ENCODE measurements at places on chromosomes 7 and 10.

DNA sequence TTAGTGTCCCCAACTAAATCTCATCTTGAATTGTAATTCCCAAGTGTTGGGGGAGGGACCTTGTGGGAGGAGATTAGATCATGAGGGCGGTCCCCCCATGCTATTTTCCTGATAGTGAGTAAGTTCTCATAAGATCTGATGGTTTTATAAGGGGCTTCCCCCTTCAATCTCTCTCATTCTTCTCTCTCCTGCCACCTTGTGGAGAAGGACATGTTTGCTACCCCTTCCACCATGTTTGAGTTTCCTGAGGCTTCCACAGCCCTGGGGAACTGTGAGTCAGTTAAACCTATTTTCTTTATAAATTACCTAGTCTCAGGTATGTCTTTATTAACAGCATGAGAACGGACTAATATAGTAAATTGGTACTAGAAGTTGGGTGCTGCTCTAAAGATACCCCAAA is 365.6 kb downstream of the ANKRD7 start:
- DNase-seq: no peak

GRCh38 chr10:43706166-43706565 is 57.5 kb upstream of the ZNF32 start:
- DNase-seq: no peak

DNA sequence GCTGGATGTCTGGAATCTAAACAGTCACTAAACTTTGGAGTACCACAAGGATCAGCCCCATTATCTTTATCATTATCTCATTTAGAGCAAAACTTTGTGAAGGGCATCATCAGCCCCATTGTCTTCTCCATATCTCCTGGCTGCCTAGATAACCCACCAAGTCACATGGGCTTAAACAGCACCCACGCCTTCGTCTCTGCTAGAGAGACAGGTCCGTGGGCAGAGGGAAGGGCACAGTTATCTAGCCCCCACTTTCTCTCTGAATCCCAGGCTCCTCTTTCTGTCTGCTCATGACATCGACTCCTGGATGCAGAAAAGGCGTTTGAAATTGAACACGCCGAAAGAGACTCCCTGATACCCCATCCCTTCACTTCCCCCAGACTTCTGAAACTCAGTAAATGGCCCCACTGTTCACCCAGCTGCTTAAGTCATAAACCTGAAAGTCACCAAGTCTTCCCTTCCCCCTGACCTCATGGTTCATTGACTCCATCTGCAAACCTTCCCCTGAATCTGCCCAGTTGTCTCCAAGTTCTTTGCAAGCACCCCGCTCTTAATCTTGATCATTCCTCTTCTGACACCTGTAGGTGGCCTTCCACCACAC is 20.9 kb upstream of the PARD3 start:
- no peak for DNase-seq

- DNase-seq: peak; percentile 20
Measured at GRCh38 chr10:125538947-125539731, 143.8 kb downstream of the TEX36 start.

DNA sequence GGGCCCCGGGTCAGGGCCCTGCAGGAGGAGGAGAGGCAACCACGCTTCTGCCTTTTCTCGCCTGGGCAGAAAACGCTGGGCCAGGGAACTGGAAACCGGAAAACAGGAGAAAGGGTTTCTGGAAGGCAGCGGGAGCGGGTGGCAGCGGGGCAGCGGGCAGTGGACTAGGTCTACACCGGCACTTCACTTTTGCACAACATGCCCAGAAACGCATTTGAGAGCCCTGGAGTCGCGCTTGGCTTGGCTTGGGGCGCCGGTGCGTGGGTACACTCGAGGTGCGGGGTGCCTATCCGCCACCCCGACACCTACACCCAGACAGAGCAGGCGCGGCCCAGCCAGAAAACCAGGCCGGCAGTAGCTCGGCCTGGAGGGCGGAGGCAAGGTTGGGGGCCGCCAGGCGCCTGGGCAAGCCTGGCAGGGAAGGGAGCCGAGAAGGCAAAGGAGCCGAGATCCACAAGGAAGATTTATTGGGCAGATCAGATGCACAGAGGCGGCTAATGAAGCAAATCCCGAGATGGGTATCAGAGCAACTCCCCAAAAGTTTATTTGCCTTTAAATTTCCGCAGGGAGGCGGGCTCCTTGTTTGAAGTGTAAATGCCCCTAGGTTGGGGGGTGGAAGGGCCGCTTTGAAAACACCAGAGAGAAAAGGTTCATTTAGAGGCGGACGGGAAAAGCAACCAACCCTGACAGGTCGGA is 3.2 kb upstream of the PAX2 start:
- no peak for DNase-seq

GRCh38 chr7:73831834-73832651 is 1.2 kb downstream of the CLDN4 start:
- DNase-seq: peak; percentile 39

DNA sequence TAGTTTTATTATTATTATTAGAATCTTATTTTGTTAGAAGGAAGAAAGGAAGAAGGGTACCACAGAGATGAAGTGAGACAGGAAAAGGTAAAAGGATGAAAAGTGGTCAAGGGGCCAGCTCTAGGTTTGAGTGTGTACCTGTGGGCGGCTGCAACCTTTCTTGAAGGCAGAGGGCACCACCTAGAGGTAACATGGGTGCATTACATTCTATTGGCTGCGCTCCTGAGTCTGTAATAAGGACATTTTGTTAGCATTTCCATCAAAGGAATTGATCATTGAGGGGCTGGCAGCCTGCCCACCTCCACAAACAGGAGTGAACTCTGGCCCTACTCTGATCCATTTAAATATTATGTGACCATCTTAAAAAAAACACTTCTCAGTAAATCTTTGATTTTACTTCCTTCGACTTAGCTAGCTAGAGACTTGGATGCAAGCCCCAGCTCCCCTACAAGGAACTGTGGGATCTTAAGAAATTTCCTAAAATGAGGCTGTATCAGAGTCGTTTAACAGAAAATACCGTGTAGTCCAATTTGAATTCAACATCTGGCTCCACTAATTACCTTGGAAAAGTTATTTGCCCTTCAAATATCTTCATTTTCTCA is 610.4 kb downstream of the IPMK start:
- DNase-seq: no peak

GRCh38 chr7:55179931-55180682 is 161.3 kb downstream of the EGFR start:
- DNase-seq: no peak

DNA sequence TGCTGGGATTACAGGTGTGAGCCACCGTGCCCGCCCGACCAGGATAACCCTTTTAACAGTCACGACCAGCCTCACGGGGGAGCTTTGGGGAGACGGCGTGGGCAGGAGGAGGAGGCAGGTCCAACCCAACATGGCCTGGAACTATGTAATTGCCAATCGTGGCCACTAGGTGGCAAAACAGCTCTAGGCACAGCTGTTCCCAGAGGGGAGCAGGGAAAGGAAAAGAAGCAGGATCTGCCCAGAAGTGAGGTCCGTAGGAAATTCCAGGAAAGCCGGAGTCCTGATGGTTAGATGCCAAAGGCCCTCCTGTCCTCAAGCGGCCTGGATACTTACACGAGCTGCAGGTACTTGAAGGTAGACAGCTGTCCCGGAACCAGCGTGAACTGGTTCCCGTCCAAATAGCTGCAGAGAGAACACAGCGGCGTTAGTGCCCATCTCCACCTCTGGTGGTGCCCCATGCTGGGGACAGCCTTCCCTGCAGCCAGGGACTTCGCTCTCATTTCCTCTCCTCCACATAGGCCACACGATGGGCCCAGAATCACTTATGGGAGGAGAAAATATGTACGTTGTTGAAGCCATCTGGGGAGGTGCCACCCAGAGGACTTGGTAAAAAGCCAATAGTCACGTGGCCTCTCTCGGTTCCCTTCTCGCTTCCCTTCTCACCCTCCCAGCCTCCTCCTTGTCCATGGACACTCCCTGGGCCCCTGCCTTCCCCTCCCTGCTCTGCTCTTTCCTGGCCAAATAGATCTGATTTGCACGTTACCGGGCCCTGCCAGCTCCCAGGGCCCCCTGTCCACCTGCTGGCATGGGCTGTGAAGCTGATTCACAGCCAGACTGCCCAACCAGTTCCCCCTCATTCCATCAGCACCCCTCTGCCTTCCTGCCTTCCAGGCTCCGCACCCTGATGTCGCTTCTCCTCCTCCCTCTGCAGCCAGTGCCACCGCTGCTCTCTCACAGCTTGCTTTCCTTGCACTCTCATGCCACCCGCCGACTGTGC is 148.1 kb downstream of the SLIT1 start:
- peak; percentile 78 for DNase-seq

GRCh38 chr7:18345641-18346234 is 149.8 kb upstream of the HDAC9 start:
- DNase-seq: peak; percentile 73

DNA sequence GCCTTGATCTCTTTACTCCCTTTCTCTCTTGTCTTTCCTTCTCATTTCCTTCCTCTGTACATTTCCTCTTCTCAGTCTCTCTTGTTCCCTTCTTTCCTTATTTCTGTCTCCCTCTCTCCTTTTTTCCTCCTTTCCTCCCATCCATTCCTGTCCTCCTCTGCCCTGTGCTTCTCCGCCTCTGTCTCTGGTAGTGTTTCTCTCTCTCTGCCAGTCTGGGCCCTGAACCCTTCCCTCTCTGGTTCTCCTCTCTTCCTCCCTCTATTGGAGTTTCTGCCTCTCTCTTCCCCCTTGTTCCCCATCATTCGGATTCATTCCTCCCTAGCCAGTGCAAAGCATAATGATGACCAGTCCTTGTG is 13.2 kb upstream of the PAX2 start:
- no peak for DNase-seq

GRCh38 chr10:50613150-50613549 is 10.6 kb downstream of the SGMS1 start:
- no peak for DNase-seq

- no peak for DNase-seq
Measured at GRCh38 chr10:123614888-123615287, 51.3 kb upstream of the GPR26 start.

DNA sequence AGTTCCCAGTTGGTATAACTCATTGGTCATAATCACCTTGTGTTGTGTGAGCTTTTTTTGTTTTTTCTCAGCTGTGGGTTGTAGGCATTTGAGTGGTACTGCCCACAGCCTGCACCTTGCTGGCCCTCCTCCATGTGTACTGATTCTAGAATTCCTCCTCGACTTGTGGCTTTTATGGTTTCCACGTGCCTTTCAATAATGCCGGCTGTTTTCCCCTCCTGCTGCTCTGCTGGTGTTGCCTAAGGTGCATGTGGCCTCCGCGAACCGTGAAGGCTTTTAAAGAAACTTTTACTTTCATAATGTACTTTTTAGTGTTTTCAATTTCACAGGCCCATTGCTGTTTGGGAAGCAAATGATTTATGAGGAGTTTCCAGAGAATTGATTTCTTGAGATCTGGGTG is 518.0 kb downstream of the REEP3 start:
- DNase-seq: no peak

DNA sequence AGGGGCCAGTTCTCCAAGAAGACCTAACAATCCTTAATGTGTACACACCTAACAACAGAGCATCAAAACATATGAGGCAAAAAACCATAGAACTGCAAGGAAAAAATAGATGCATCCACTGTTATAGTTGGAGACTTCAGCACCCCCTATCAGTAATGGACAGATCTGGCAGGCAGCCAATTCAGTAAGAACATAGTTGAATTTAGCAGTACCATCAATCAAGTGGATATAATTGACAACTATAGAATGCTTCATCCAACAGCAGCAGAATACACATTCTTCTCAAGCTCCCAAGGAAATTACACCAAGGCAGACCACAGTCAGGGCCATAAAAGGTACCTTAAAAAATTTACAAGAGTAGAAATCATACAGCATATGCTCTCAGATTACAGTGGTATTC is 42.2 kb downstream of the POLL start:
- peak; percentile 63 for DNase-seq

DNA sequence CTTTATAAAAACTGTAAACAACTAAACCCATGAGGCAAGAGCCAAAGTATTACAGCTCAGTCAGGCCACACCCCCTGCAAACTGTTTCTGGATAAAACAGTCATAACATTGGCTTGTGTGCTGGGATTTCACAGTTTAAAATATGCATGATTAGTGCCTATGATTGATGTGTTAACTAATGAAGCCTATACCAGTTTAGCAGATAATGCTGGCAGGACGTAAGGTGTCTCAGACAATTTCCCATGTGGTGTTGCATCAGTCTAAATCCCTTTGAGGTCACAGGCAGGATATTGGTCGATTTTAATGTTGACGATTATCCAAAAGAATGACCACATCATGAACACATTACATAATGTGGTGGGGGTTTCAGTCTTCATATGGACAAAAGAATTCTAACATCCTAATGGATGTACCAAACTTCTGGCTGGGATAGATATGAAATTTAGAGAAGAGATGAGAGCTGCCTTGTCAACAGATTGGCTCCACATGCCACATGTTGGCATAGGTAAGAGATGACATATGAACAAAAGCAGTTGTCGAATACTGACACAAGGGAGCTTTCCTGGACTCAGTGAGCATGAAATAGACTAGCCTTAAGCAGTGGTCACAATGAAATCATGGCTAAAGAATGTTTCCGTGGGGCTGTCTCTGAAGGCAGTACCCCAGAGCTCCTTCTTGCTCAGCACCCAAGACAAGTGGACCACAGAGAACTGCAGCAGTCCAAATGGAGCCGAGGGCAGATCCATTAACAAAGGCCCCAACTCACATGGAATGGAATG is 445.6 kb downstream of the GFRA1 start:
- no peak for DNase-seq

GRCh38 chr10:116891208-116891607 is 41.9 kb downstream of the ENO4 start:
- DNase-seq: peak; percentile 79

- DNase-seq: no peak
Measured at GRCh38 chr10:122701652-122702051, 2.0 kb upstream of the C10orf120 start.

GRCh38 chr10:61792097-61792716 is 109.3 kb upstream of the ARID5B start:
- no peak for DNase-seq

GRCh38 chr7:40880581-40880980 is 745.8 kb downstream of the SUGCT start:
- no peak for DNase-seq

DNA sequence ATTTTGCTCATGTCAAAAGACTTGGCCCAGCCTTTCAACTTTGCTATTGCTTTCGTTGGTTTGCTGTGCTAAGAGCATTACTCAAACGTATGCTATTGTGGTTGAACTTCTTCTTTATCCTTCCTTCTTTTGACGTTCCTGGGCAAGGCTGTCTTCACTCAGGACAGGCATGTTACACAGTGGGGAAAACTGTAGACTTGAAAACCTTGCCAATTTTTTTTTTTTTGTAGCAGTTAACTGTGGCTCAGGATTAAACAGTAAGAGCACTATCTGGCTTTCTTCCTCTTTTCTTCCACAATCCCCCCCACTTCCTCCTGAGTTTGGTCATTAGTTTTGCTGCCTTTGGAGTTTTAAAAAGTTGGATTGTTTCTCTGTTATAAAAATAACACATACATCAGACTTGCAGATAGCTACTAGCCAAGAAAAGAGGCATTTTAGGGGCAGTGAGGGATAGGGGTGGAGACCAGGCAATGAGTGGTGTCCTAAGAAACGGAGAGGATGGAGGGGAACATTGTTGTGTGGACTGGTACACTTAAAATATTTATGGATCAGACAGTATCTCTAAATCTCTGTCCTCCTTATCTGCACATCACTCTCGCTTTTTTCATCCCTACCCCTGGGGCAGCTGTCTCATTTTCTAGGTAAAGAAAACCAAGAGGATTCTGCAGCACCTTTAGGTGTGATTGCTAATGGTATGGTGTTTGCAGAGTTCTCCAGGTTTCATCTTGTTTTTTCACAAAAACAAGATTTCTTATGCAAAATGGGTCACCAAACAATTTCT is 181.7 kb downstream of the LRMDA start:
- DNase-seq: no peak
